ENCODE measurements at places on chromosomes 2 and 18.

DNA sequence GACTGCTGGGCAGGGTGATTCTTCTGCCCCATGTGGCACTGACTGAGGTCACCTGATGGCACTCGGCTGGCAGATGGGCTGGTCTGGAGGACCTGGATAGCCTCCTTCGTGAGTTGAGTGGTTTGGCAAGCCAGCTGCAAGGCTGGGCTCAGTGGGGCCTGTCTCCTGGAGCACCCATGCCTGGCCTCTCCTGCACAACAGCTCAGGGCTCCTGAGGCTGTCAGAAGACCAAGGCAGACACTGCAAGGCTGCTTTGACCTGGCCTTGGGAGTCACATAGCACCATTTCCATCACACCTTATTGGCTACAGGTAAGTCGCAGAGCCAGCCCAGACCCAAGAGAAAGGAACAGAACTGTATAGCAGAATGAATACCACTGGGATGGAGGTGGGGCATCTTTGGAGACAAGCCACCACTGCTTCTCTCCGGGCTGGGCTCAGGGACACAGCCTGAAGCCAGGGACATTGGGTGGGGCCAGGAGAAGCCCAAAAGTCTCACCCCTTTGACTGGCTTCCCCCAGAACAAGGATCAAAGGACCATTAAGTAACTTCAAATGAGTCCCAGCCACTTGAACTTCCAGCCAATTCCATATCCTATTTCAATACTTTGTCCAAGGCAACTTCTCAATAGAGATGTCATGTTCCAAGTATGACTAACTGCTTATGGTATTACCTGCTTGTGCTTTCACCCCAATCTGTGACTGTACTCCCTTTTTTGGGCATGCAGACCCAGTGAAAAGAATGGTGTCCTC is 156.3 kb downstream of the CABLES1 start:
- no peak for DNase-seq

GRCh38 chr2:8615252-8615575 is 66.6 kb upstream of the ID2 start:
- DNase-seq, result no peak

DNA sequence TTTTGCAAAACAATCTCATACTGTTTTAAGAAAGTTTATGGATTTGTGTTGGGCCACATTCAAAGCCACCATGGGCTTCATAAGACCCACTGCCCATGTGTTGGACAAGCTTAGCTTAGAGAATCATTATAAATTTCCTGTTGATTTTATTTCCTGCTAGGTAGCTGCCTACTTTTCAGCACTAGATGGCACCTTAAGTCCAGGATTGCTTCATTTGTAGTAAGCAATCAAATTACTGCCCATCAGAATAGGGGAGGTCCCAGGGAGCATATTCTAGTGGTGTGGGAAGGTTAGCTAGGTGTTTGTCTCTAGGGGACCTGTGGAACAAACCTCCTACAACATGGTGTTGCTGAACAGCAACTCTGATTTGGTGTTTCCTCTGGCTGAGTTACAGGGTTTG is 11.0 kb upstream of the DCDC2C start:
- DNase-seq, result no peak

- DNase-seq, result no peak
Observed at GRCh38 chr2:209145941-209146681, 277.7 kb upstream of the MAP2 start.

DNA sequence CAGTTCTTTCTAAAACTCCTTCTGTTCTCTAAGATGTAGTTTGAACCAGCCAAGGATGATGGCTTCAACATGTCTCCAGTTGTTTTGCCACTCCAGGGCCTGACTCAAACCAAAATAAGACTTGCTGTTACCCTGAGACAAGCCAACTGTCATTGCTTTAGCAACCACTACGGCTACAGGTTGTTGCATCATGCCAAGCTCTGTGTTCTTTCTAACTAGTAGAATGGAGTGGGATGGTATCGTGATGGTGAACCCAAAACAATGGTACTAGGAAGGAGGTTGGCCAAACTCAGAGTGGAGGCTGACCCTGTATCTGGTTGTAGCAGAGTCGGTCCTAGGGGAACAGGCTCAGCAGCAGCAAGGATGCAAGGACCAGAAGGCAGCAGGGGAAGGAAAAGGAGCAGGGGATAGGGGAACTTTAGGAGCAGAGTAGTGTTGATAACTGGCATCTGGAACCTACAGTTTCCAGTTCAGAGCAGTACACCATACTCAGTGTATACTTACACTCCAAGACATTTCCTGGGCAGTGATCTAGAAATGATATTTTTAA is 51.6 kb downstream of the PDK1 start:
- no peak for DNase-seq

- no peak for DNase-seq
Observed at GRCh38 chr2:36633470-36634092, 35.6 kb upstream of the FEZ2 start.

GRCh38 chr2:161570424-161571050 is 53.7 kb upstream of the SLC4A10 start:
- no peak for DNase-seq

- DNase-seq, result no peak
Observed at GRCh38 chr18:23053776-23054457, 81.4 kb upstream of the CABLES1 start.

DNA sequence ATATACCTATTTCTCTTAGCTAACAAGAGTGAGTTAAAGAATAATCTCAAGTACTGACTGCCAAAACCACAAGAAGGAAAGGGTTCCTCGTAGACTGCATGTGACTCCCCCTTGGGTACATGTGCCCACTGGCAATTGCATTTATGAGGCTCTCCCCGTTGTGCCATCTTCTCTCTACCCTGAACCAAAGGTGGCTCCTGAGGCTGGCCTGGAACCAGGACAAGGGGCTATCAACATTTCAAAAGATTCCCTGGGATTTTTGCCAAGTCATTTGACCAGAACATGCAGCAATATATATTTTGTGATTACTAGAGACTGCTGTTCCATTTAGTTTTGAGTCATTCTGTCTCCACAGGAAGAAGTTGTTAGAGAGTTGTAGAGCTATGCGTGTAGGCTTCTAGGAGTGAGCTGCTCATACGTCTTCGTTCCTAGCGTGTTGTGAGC is 45.8 kb downstream of the LAMA3 start:
- DNase-seq, result no peak

GRCh38 chr2:135792401-135793150 is 44.4 kb downstream of the LCT start:
- no peak for DNase-seq

DNA sequence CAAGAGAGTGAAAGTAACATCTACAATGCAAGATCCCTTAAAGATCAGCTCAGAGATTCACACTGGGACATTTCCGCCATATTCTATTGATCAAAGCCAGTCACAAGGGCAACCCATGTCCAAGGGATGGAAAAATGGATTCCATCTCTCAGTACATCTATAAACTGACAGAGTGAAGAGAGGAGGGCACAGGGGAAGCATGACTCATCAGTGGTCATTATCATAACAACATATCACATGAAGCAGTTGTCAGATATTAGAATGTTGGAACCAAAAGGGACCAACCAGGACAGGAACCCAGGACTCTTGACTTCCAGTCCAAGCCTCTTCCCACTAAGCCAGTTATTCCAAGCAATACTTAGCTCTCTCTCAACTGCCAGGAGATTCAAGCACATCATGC is 54.9 kb upstream of the IGFBP2 start:
- no peak for DNase-seq

- no peak for DNase-seq
Observed at GRCh38 chr2:54228945-54229344, 27.1 kb downstream of the TSPYL6 start.

- no peak for DNase-seq
Observed at GRCh38 chr18:58241877-58242276, 197.9 kb downstream of the NEDD4L start.

DNA sequence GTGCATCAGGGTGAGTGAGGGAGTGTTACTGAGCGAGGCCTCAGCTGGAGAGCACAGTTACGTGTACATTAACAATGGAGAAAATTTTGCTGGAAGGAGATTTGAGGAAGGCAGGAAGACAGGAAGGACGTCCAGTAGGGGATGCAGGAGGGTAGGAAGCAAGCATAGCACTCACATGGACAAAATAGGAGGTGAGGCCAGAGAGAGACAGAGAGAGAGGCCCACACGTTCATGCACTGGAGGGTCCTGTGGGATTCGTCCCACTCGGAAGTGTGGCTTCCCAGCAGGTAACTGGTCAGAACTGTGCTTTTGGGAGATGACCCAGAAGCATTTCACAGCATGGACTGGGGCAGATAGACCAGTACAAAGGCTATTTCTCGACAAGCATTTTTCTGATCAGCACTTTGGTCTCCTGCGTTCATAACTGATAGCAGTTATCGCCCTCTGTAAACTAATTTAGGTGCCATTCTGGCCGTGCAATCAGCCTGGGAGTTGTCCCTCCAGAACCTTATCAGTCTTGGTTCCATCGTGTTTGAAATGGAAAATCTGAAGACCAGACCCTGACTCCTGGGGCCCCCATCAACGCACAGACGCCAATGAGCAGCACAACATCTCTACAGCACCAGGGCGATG is 5.7 kb downstream of the LCT start:
- no peak for DNase-seq

DNA sequence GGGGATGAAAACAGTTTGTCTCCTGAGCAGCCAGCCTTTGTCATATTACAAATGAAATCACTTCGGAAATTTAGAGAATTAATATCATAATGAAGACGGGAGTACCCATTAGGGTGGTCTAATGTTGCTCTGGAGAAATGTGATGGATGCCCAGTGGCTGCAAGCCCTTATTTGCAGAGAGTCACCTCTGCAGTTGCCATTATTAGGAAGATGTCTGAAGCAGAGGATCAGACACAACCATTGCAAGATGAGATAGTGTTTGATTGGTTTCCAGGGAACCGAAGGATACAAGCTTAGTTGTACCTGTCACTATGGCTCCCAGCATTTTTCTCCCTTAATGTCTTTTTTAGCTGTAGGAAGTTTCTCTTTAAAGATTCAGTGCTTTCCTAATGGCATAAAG is 272.4 kb downstream of the FIGN start:
- no peak for DNase-seq

GRCh38 chr2:111704246-111704645 is 179.7 kb downstream of the ANAPC1 start:
- DNase-seq, result no peak

- no peak for DNase-seq
Observed at GRCh38 chr2:232353096-232353495, 25.5 kb upstream of the ALPP start.

DNA sequence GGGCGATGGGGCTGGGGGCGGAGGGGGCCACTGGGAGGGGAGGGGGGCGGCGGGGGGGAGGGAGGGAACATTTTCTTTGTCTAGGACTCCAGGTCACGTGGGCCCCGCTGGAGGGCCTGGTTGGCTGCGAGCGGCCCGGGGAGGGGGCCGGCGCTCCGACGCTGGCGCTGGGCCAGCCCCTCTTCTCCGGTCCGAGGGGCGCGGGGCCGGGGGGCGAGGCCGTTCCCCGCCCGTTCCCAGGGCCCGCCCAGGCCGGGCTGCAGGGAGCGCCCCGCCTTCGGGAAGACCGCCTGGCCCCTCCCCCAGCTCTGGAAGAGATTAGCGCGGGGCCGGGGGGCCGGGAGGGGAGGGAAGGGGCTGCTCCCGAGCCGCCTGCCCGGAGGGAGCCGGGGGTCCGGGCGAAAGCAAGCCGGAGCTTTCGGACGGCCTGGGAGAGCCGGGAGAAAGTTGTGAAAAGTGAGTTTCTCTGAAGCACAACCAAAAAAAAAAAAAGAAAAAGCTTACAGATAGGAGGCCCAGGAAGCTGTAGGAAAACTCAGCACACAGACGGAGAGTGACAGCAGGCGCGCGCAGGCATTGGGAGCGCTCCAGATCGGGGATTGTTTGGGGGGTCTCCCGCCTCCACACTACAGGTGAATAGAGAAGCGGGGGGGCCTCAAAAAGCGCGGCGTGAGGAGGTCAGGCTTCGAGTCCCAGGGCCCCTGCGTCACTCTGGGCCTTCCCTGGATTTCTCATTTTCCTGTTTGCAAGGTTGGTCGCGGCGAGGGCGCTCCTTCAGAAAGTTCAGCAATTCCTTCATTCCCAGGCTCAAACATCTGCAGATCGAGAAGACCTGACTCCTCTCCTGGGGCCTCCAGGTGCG is 84.1 kb upstream of the POMC start:
- DNase-seq, result no peak

GRCh38 chr2:232139171-232139594 is 177.7 kb downstream of the DIS3L2 start:
- DNase-seq, result no peak

DNA sequence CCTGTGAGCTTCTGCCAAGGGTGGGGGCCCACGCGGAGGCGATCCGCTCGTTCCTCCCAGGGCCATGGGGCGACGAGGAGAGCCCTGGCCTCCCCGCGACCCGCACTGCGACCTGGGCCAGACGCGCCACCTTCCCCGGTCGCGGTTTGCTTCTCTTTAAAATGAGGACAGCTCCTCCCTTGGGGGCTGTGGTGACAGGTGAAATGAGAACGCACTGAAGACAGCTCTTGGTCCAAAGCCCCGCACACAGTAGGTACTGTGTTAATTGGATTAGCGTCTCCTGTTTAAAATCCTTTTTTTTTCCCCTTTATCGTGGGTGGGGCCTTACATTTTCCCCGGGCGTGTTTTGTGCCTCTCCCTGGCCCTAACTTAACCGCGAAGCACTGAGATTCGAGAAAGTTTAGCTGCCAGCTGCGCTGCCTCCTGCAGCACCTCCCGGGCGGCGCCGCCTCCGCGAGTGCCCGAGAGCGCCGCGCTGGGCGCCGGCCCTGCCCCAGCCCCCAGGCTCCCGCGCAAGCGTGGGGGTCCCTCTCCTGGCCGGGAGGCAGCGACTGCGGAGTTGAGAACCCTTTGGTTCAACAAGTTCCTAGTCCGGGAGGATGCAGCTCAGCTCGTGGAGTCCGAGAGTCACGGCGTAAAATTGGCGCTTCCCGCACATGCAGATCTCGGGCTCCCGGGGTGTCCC is 1.1 kb downstream of the HPCAL1 start:
- no peak for DNase-seq

- no peak for DNase-seq
Observed at GRCh38 chr2:8534729-8535468, 147.0 kb upstream of the ID2 start.

GRCh38 chr18:62880673-62881364 is 165.5 kb downstream of the PHLPP1 start:
- DNase-seq, result no peak

GRCh38 chr2:129055824-129056223 is 737.2 kb upstream of the HS6ST1 start:
- no peak for DNase-seq

DNA sequence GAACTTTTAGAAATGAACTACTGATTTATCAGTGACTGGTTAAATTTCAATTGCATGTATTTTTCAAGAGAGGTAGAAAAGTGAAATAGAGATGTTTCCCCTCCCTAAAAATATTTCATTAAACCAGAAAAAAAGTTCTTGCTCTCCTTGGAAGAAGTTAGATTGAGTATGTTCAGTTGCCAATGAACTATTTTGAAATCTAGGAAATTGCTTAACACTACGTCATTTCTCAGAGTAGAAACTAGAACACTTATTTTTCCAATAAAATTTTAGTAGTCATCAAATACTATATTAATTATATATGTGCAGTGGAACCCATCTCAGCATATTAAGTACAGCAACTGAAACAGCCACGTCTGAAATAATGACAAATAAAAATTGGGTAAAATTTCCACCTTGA is 51.8 kb upstream of the STAT1 start:
- DNase-seq, result no peak

- no peak for DNase-seq
Observed at GRCh38 chr2:136510244-136510643, 255.1 kb upstream of the THSD7B start.

GRCh38 chr2:213219816-213220215 is 64.4 kb upstream of the SPAG16 start:
- DNase-seq, result no peak
